ENCODE measurements at places on chromosomes 1 and 21.

- H3K36me3 ChIP-seq, result no peaks in the 10 kb centered on the region
- H3K4me1 ChIP-seq, result no peaks in the 10 kb centered on the region
- H3K27ac ChIP-seq, result no peak overlapping the region
- no peak for ATAC-seq
These were observed 27.8 kb downstream of the PLEKHA6 start for GRCh38 chr1:204331847-204332487.

GRCh38 chr21:14617871-14618270, 71.8 kb upstream of the SAMSN1 start:
- peaks cover 10% of the 10 kb centered on the region for H3K4me1 ChIP-seq
- no peaks in the 10 kb centered on the region for H3K36me3 ChIP-seq
- no peaks in the 10 kb centered on the region for H3K27me3 ChIP-seq
- H3K4me3 ChIP-seq, result no peak overlapping the region

DNA sequence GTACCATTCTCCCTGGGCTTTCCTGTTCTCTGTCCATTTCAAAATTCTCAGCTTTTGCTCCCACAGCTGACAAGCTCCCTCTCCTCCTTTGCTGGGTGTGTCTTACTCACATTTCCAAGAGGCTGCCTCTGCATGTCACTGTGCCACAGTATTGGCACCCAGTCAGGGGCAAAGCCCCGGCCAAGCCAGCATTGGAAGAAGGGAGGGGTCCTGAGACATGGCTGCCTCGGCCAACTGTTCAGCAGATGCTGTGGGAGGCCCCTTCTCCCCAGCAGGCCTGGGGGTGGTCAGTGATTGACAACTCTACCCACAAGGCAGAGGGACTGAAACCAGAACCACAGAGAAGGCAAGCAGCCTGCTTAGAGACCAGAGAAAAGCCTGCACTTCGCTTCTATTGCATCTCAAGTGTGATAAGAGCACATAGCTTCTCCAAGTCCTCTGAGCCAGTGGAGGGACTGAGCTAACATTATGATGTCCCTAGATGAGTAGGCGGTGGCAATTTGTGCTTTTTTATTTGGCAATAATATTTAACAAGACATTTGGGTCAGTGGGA, 294.1 kb downstream of the SIPA1L2 start:
- ATAC-seq, result no peak
- H3K4me1 ChIP-seq, result peaks cover 12% of the 10 kb centered on the region
- peaks cover 4% of the 10 kb centered on the region for H3K27me3 ChIP-seq
- no peaks in the 10 kb centered on the region for H3K36me3 ChIP-seq
- no peak overlapping the region for H3K27ac ChIP-seq

DNA sequence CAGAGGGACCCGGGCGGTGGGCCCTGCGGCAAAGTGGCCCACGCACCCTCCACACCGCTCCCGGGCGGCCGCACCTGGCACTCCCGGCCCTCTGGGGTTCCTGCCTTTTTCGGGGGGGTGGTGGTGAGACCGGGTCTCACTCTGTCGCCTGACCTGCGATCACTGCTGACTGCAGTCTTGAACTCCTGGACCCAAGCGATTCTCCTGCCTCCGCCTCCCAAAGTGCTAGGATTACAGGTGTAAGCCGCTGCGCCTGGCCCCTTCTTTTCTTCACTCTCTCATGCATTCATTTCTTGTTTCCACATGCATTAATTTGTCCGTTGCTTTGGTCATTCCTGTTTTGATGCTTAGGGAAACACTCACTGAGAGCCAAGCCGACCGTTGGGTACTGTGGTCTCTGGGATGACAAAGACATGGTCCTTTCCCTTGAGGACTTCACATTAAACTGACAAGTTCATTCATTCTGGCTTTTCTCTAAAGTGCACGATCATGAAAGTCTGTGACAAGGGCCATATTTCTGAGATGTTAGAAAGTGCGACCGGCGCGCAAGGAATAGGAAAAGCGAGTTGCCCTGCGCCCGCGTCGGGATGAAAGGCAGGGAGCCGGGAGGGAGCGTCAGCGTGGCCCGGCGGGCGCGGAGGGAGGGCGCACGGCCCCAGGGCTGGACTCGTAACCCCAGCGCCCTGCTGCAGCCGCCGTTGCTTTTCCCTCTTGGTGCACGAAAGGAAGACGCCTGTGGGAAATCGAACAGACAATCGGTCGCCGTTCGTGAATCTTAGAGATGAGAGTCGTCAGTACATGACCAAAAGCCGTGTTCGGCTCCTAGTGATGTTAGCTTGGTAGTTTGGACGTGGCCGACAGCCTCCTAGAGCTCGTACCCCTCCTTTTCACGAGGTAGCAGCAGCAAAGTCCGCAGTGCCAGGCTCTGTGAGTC, 1.0 kb upstream of the MCOLN2 start:
- peak overlapping the region; percentile 80 for H3K4me3 ChIP-seq
- peaks cover 29% of the 10 kb centered on the region for H3K36me3 ChIP-seq
- H3K4me1 ChIP-seq, result peaks cover 21% of the 10 kb centered on the region
- H3K27ac ChIP-seq, result peak overlapping the region; percentile 78

Measured in activated T-helper 17 cell treated with anti-CD3 and anti-CD28 coated beads, Interleukin-2, amount 50 U/mL, for 72 hours (primary cell).